Right forelimb (tissue), 1 donor: ENCODE measurements at places on chromosomes 12 and 14.
A peak's percentile ranks its signal among the peaks of the same experiment; 100 is the strongest.

- DNase-seq, result no peak
Measured at GRCh38 chr12:49708851-49709250, 1.6 kb upstream of the FMNL3 start.

DNA sequence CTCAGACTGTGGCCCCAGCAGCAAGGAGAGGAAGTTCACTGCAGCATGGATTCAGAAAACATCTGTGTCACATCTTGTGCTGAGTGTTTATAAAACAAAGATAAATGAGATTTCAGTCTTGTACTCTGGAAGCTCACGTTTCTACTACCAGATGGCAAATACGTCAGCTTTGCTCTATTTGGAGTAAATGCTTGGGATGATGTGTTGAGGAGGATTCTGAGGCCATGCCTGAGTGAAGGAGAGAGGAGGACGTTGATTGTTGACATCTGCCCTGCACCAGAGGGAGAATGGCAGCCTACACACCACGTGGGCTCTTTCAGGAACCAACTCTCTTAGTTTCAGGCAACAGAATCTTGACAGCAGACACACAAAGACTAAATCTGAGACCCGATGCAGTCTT, 188.9 kb downstream of the TMEM132C start:
- DNase-seq, result no peak

DNA sequence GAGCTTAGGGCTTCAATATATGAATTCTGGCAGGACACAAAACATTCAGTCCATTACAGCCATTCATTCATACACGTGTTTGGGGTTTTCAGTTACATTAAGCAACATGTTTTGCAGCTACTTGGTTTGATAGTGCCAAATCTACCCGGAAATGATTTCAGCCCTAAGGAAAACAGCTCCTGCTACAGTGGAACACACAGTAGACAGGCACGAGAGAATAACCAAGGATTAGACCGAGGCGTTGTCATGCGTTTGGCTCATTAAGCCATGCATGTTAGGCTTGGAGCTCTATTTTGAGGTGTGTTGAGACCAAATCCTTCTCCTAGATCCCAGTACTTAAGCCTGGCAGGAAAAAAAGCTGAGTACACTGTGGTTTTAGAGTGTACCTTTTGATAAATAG, 177.4 kb downstream of the PRKCH start:
- DNase-seq, result peak; percentile 42

DNA sequence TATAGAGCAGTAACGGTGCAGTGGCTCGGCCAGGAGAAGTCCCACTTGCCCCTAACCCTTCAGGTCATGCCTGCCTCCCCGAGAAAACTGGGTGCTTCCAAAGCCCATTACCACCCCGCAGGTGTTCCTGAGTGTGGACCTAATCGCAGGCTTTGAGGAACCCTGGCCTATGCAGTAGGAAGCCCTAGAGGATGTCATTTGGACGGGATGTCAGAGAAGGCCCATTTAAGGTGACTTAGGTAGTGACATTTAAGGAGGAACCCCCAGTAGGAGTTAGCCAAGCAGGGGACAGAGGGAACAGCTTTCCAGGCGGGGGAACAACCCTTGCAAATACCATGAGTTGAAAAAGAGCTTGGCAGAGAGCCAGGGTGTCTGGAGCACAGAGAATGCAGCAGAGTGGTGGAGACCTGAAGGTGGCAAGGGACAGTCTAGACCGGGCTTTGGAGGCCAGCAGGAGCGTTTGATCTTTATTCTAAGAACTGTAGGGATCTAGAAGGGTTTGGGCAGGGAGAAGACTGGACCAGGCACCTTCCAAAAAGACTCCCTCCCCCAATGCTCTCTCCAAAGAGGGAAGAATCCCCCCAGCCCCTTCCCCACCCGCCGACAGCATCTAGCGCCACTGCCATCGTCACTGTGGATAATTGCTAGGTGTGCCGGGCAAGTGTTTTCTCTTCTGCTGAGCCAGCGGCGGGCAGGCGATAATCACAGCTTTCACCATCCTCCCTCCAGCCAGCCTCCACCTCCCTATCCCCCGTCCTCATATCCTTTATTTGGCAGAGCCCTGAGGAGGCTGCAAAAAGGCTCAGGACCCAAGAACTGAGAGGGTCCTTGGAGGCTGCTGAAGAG, 33.3 kb upstream of the BEGAIN start:
- peak; percentile 44 for DNase-seq

- no peak for DNase-seq
Measured at GRCh38 chr14:31037709-31038221, 11.6 kb upstream of the STRN3 start.
